Bronchus fibroblast of lung (primary cell): ENCODE measurements at places on chromosomes 5 and 9. TPM values are rescaled to one million over a fixed set of nuclear protein-coding genes. Genes with fewer than 3 reads are reported as not detected.

Gene ZFP62
- total RNA-seq = 11.3 and 12.5 TPM in 2 replicates

Gene ADAMTSL2
- not detected in 2 replicates for total RNA-seq

Gene TMEM250
- total RNA-seq = 31.4 and 33.3 TPM in 2 replicates

Gene GPBP1
- 31.4 and 37.7 TPM in 2 replicates for total RNA-seq

Gene SPINK7
- not detected in 2 replicates for total RNA-seq

Gene PCDHA9
- not detected in 2 replicates for total RNA-seq

Gene SLC25A2
- not detected in 2 replicates for total RNA-seq

Gene WDR38
- total RNA-seq = not detected in 2 replicates

Gene C9orf153
- total RNA-seq = not detected in 2 replicates

Gene CARD6
- total RNA-seq = 1.8 and 2.4 TPM in 2 replicates

Gene MEF2C
- 1.9 and 3.0 TPM in 2 replicates for total RNA-seq

Gene MEGF10
- total RNA-seq = under 0.01 TPM in 1 of 2 replicates, not detected in the other

Gene IGIP
- total RNA-seq = 0.45 and 0.50 TPM in 2 replicates

Gene LRRC19
- total RNA-seq = not detected in 2 replicates

Gene CAMK4
- 8.6 and 9.9 TPM in 2 replicates for total RNA-seq

Gene PCDHB5
- 0.84 and 0.89 TPM in 2 replicates for total RNA-seq

Gene EXOSC2
- 37.6 and 52.8 TPM in 2 replicates for total RNA-seq

Gene ARL10
- total RNA-seq = 2.2 and 3.4 TPM in 2 replicates

Gene SURF6
- 5.9 and 7.3 TPM in 2 replicates for total RNA-seq

Gene EXOC3
- 28.1 and 31.8 TPM in 2 replicates for total RNA-seq

Gene TRIP13
- 53.3 and 54.0 TPM in 2 replicates for total RNA-seq

Gene FBXW5
- total RNA-seq = 113 and 115 TPM in 2 replicates

Gene NEUROG1
- total RNA-seq = not detected in 2 replicates

Gene PCDHA8
- not detected in 2 replicates for total RNA-seq

Gene SMIM32
- total RNA-seq = not detected in 2 replicates

Gene ADAMTS6
- 16.5 and 19.3 TPM in 2 replicates for total RNA-seq

Gene SHISAL2B
- not detected in 2 replicates for total RNA-seq

Gene GFPT2
- 57.0 and 57.5 TPM in 2 replicates for total RNA-seq

Gene MUSK
- total RNA-seq = 0.15 and 0.17 TPM in 2 replicates

Gene NPM1
- 1,210 and 1,448 TPM in 2 replicates for total RNA-seq

Gene CDO1
- total RNA-seq = 8.0 and 19.0 TPM in 2 replicates

Gene TEX53
- not detected in 2 replicates for total RNA-seq
